Forelimb muscle (tissue), 1 donor: ENCODE measurements at places on chromosomes 6 and 20.

- no peak for DNase-seq
Observed at GRCh38 chr6:139161817-139162284, 27.0 kb downstream of the HECA start.

- no peak for DNase-seq
Observed at GRCh38 chr6:16179970-16180431, 51.1 kb downstream of the MYLIP start.

GRCh38 chr20:12594410-12595088 lies 414.2 kb upstream of the SPTLC3 start:
- no peak for DNase-seq

GRCh38 chr6:64083261-64083660 lies 447.7 kb downstream of the PHF3 start:
- no peak for DNase-seq

GRCh38 chr20:10540636-10541493 lies 105.8 kb downstream of the SLX4IP start:
- DNase-seq, result no peak

DNA sequence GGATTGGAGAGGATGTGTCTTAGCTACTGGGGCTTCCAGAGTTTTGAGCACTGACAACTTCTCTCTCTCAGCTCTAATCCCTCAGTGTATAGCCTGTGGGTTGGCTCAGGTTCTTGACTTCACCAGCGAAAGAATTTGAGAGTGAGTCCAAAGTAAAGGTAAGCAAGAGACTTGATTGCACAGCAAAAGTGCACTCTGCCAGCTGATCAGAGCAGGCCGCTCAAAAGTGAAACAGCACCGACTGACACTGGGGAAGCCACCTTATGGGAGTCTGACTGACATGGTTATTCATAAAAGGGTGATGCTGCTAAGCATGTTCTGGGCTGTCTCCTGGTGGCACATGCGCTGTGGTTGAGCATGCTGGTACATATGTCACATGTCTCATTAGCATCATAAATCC lies 389.5 kb downstream of the CBLN4 start:
- DNase-seq, result no peak

DNA sequence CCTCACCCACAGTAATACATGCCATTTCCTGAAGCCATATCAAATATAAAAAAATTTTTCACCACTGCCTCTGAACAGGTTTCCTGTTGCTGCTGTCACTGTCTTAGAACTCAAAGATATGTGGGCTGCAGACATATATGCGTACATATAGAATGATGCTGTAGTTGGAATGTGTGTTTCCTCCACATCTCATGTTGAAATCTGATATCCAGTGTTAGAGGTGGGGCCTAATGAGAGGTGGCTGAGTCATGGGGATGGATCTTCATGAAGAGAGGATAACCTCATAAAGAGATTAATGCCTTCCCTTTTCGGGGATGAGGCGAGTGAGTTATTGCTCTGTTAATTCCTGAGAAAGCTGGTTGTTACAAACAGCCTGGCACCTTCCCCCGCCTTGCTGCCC lies 7.7 kb upstream of the SCP2D1 start:
- no peak for DNase-seq

DNA sequence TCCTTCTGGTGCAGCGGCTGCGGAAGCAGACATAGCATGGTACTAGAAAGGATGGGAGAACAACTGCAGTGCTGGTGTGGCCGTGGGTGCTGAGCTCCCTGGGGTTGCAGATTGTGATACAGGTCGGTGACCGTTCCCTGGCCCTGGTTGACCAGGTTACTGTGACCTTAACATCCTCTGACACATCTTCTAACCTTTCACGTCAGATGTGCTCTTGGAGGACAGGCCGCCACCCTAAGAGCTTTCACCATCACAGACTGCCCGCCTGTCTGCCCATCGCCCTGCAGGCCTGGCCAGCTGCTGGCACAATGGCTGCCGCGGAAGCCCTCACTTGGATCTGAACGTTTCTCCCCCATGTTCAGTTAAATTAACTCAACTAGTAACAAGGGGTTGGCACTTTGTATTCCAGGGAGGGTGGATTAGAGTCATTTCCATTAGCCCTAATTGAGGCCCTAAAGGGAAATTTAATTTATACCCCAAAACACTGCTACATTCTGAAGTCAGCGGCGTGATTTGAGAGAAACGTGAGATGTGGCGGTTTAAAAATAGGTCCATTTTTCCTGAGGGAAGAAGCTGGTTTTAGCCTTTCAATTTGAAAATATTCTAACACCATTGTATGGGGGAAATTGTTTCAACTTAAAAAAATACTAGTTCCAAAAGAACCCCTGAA lies 443.9 kb upstream of the CDH4 start:
- DNase-seq, result no peak

- DNase-seq, result no peak
Observed at GRCh38 chr6:167091026-167091804, 31.7 kb upstream of the CCR6 start.

GRCh38 chr20:63062188-63063140 lies 55.7 kb upstream of the BHLHE23 start:
- DNase-seq, result no peak

DNA sequence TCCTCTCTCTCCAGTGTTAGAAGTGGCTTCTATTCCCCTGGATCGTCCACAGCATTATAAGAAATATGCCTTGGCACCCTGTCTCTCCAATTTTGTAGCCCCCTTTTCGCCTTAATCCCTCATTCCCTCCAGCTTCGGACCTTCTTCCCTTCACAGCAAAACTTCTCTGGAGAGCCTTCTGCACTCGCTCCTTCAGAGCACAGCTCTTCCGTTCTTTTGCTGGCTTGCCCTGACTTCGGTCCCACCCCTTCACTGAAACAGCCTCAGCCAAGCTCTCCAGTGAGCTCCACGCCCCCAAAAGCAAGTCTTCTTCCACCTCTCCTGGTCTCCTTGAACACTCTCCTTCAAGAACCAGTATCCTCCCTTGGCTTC lies 134.7 kb upstream of the RNF24 start:
- peak; percentile 48 for DNase-seq

GRCh38 chr6:159461266-159461665 lies 231.8 kb downstream of the SOD2 start:
- DNase-seq, result no peak

DNA sequence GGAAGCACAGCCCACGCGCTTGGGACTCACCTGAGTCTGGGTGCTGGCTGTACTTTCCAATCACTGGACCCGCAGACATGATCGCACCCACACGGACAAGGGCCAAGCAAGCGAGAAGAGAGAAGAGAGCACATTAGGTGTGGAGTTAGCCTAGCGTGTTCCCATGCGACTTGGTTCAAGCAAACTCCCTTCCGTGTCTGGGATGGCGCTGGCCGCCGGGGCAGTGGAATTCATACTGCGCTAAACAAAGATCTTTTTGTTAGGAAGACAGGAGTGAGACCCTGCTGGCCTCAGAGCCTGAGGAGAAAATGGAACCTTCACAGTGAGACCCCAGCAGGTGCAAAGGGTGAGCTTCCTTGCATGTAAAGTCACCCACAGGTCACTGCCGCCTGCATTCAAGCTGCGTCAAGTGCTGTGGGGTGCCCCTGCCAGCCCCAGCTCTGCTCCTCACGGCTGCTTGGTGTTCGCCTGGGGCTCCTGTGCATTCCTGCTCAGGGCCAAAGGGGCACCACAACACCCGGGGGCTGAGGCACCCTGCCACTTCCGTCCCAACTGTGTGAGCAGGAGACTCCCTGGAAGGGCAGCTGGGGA lies 26.4 kb downstream of the PSMG4 start:
- no peak for DNase-seq

- no peak for DNase-seq
Observed at GRCh38 chr6:116354236-116354635, 16.5 kb upstream of the DSE start.

DNA sequence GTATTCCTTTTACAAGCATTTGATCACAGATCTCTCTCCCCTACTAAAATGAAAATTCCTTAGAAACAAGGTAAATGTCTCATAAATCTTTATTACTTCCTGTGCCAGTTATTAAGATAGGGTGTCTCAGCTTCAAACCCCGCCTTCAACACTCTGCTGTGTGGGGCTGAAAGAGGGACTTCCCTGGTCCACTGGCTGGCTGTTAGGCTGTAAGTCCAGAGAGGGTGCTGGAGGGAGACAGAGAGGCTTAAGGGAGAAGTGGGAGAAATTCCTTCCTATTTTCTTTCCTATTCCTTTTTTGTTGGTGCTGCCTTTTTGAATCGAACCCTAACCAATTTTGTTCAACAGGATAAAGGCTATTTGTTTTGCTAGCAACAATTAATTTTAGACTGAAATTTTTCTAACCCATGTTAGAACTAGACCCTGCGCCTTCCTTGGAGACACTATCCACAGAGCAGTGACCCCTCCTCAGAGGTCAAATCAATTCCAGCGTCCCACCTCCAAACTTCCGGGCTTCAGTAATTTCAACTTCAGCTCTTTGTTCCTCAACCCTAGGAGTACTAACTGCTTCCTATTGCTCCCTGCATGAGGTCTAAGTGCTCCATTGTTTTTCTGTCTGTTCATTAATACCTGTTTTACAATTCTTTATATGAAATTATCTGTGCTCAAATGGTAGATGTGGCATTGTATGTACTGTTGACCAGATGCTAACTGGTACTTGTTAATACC lies 207.5 kb upstream of the OPRM1 start:
- no peak for DNase-seq

DNA sequence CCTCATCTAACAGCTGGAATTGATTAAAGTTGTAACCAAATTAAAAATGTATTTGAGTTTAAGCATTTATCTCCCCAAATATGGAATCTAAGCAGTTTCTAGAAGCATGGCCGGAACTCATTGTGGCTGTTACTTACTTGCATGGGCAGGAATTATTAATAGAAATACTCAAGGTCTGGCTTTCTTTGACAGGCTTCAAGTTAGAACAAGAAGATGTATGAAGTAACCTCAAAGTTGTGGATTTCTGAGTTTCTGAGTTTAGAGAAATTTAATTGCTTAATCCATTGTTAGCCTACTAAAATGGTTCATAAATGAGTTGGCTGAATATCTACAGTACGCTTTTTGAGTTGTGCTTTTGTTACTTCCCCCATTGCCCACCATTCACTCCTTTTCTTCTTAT lies 7.7 kb downstream of the CARMIL1 start:
- no peak for DNase-seq

DNA sequence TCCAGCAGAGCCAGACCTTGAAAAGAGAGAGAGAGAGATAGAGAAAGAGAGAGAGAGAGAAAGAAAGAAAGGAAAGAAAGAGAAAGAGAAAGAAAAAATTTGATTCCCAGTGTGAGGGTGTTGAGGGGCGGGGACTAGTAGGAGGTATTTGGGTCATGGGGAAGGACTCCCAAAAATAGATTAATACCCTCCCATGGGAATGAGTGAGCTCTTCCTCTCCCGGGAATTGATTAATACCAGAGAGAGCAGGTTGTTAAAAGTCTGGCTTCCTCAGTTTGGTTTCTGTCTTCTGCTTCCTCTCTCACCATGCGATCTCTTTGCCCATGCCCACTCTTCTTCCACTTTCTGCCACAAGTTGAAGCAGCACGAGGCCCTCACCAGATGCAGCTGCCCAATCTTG lies 28.8 kb upstream of the CFAP206 start:
- no peak for DNase-seq

GRCh38 chr6:14925699-14926026 lies 320.2 kb upstream of the JARID2 start:
- DNase-seq, result no peak

DNA sequence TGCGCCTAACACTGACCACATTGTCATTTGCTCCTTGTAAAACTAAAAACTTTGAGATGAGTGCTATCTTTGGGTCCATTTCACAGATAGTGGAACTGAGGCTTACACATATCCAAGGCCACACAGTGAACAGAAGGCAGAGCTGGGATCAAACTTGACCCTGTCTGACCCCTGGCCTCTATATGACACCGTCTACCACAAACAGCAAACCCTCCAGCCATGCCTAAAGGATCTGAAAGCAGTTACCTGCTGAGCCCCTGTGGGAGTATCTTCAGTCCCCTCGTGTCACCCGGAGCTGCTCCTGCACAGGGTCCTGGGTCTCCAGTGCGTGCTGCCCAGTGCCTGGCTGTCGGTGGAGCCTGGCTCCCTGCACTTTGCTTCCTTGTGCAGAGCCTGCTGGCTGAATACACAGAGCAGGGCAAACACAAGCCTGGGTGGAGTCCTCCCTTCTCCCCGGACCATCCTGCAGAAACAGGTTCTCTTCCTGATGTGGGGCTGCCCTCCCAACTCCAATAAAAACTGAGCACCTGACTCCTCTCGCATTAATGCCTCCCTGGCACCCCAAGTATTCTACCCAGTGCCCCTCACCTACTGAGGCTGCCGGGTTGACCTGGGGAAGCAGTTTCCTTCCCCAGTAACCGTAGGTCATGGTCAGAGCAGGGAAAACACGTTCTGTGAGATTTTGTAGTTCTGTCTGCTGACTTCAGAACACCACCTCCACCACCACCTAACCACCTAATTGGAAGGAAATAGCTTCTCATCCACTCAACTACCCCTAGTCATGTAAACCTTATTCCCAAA lies at the start of gene BCAS1:
TSS of gene BCAS1 (minus strand) at position 408 of the 801 bp plus-strand sequence. CDS start 11,876 bp downstream, outside the sequence.
- no peak for DNase-seq
